ENCODE measurements at places on chromosomes 4 and X.

- no peak for DNase-seq
Observed at GRCh38 chr4:185276036-185276435, 66.6 kb downstream of the SNX25 start.

DNA sequence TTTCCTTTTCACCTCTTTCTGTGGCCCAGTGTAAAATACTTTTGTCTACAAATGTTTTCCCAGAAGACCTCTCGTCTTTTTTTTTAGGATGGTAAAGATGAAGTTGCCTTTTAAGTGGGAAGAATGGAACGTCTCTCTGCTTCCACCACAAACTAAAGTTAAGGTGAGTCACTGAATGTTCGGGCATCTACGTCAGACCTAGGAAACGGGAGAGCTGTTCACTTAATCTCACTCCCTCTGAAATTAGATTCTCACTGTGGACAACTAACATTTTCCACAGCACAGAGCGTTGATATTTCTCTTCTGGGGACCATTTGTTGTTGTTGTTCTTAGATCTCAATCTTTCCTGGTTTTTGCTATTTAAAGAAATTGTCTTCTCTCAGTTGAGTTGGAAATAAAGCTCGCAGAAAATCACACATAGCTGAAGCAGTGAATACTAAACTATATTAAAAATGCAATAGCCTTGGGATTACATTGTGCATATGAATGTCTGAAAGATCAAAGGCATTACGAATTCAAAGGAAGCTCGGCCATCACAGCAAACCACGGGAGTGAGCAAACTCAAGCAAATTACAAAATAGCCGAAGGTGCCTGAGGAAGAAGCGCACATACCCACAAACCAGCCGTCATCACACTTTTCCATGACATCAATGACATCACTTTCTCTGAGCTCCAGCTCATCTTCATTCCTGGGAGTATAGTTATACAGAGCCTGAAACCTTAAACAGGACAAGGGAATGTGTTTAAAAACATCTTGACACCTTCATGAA, 53.9 kb upstream of the PDLIM3 start:
- DNase-seq, result no peak

- DNase-seq, result no peak
Observed at GRCh38 chr4:167196344-167197012, 37.8 kb downstream of the SPOCK3 start.

- no peak for DNase-seq
Observed at GRCh38 chrX:20500949-20501348, 234.2 kb upstream of the RPS6KA3 start.
